ENCODE measurements at places on chromosomes 5 and 9.

DNA sequence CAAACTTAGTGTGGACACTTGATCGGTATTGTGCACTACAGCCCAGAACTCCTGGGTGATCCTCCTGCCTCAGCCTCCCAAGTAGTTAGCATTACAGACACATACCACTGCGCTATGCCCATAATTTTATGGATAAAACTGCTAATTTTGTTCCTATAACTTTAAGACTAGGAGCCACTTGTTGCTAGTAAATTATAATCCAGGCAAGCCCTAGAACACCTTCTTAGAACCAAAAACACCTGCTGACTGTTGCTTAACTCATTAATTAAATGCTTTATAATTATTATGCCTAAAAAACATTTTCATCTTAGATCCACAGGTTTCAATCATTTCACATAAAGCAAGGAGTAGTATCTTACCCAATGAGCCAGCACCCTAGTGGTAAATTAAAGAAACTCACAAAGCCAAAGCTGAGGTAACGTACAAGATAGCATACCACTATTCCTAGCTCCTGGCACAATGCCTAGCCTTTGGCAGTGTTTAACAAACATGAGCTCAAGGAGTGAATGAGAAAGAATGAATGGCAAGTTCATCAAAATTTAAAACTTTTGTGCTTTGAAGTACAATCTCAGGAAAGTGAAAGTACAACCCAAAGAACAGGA is 5.4 kb downstream of the MRPS27 start:
- no peak for DNase-seq

GRCh38 chr5:121763665-121764064 is 88.0 kb upstream of the FTMT start:
- DNase-seq, result no peak

DNA sequence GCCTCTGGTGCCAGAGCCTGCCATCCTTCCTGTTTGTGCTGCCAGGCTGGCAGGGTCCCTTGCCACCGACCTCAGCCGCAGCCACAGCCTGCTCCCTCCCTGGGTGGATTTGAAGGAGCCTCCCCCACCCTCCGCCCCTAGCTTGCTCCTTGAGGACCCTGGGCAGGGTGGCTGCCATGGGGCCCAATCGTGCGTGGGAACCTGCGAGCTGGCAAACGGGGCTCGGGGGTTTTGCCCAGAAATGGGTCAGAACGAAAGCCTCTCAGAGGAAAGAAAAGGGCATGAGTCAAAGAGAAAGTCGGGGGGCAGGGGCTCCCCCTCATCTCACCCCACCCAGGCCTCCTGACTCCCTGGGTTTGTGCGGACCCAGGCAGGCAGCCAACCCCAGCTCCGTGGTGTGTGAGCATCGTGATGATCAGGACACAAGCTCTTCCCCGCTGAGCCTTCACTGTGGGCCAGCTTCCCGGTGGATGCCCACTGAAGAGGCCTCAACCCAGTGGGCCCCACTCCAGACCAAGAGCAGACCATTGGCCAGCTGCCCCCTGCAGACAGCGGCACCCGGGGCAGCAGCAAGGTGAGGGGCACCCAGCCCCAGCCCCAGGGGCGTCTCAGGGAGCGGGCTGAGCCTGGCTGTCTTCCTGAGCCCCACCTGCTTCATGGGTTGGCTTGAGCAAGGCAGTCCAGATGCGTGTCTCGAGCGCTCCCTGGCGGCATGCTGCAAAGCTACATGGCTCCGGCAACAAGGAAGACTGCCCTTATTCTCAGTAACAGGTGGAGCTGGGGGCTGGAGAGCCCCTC is 3.0 kb upstream of the FUT7 start:
- DNase-seq, result peak; percentile 81

DNA sequence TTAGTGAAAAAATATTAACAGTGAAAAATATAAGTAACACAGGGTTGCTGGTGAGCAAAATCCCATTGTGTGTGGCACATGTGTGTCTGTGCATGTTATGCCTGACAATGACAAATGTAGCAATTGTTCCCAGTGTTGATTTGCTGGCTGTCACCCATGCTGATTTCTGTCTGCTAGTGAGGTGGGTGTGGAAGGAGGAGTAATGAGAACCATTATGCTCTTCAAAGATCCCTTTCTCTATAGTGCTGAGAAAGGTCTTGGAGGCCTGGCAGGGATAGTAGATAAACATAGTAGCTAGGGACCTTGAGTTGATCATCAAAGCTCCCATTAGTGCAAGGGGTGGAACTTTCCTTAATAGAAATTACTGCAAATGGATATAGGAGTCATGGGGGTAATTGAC is 152.5 kb upstream of the CLINT1 start:
- DNase-seq, result no peak

- no peak for DNase-seq
Observed at GRCh38 chr9:93673839-93674334, 97.5 kb downstream of the PHF2 start.
